ENCODE measurements at places on chromosomes 5 and 9. TPM values are rescaled to one million over a fixed set of nuclear protein-coding genes. Genes with fewer than 3 reads are reported as not detected.

Gene PCDHA1
- not detected for polyA plus RNA-seq

Gene ANXA1
- 538 TPM for polyA plus RNA-seq

Gene PITX1
- polyA plus RNA-seq, result not detected

Gene STPG3
- not detected for polyA plus RNA-seq

Gene TAF11L2
- not detected for polyA plus RNA-seq

Gene DDX4
- polyA plus RNA-seq, result not detected

Gene FOXD4L5
- polyA plus RNA-seq, result not detected

- no peaks in the 10 kb centered on the region for H3K4me1 ChIP-seq
- H3K36me3 ChIP-seq, result no peaks in the 10 kb centered on the region
- H3K27ac ChIP-seq, result no peak overlapping the region
- DNase-seq, result no peak
- H3K4me3 ChIP-seq, result no peak overlapping the region
Observed at GRCh38 chr5:81391-82021, 10.5 kb upstream of the PLEKHG4B start.

DNA sequence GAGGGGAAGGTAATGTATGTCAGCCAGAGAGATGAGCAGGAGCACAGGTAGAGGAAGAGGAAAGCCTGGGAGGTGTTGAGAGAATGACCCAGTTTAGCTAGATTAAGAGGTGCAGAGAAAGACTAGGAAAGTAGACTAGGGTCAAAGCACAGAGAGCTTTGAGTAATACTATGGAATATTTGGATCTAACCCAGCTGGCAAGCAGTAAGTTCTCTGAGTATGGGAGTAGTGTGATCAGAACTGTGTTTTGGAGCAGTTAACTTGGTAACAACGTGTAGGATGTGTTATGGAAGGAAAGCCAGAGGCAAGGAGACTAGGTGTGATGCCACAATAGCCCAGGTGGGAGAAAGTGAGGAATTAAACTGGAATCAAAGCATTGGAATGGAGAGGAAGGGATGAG is 84.9 kb upstream of the PTGER4 start:
- peaks cover 4% of the 10 kb centered on the region for H3K4me1 ChIP-seq
- H3K27ac ChIP-seq, result no peak overlapping the region
- no peak for DNase-seq
- peaks cover 11% of the 10 kb centered on the region for H3K36me3 ChIP-seq
- no peaks in the 10 kb centered on the region for H3K27me3 ChIP-seq

- no peak overlapping the region for H3K27ac ChIP-seq
- H3K4me3 ChIP-seq, result no peak overlapping the region
- H3K36me3 ChIP-seq, result no peaks in the 10 kb centered on the region
- H3K27me3 ChIP-seq, result peaks cover 9% of the 10 kb centered on the region
- peaks cover 33% of the 10 kb centered on the region for H3K4me1 ChIP-seq
- DNase-seq, result no peak
Observed at GRCh38 chr5:73126957-73127356, 6.6 kb downstream of the TMEM171 start.
